ENCODE measurements at places on chromosomes 1 and 21.

DNA sequence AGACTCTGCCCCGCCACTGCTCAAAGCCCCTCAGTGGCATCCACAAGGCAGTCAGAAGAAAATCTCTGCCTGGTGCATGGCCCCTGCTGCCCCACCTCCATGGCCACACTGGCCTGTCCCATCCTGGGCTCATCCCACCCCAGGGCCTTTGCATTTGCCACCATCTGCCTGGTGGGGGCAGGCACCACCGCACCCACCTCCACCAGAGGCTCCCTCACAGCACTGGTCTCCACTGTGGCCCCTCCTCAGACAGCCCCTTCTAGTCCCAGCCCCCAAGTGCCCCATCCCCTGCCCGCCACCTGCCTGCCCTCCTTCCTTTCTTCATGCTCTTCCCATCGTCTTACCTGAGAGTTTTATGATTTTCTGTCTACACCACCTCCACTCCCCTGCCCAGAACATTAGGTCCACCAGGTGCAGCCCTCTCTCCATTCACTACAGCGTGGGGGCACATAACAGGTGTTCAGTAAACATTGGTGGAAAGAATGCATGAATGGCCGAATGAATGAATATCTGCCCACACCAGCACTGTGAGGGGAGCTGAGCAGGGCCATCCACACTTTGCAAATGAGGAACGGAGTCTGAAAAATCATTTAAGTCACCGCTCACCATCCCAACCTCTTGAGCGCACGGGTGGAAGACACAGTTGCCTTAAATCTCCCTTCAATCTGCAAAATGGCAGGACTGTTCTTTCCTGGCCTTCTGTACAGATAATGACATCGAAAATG, 2.1 kb downstream of the PRDM15 start:
- DNase-seq: no peak

- DNase-seq: no peak
Measured at GRCh38 chr1:164660412-164660772, 101.4 kb downstream of the PBX1 start.

DNA sequence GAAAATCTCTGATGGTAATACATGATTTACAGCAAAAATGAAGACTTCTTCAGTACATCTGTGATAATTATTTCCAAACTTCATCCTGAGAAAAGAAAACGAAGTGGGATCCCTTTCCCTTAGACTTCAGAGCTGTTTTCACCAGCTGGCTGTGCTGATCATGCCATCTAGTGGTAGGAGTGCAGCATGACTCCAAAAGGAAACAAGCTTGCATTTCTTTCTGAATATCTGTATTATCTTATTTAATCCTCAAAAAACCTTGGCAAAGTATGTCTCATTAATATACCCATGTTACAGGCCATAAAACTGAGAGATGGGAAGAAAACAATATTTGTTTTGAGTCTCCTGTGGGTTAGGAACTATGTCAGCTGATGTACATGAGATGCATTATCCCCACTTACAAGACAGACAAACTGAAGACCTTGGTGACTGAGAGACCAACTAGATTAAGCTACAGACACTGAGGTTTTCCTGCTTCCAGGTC, 9.8 kb upstream of the GJA8 start:
- peak; percentile 51 for DNase-seq

- no peak for DNase-seq
Measured at GRCh38 chr1:236016083-236016482, 48.8 kb downstream of the NID1 start.

GRCh38 chr21:37683396-37684114, 232.7 kb downstream of the KCNJ6 start:
- DNase-seq: no peak

GRCh38 chr1:234154320-234155251, 218.7 kb upstream of the COA6 start:
- DNase-seq: peak; percentile 64

DNA sequence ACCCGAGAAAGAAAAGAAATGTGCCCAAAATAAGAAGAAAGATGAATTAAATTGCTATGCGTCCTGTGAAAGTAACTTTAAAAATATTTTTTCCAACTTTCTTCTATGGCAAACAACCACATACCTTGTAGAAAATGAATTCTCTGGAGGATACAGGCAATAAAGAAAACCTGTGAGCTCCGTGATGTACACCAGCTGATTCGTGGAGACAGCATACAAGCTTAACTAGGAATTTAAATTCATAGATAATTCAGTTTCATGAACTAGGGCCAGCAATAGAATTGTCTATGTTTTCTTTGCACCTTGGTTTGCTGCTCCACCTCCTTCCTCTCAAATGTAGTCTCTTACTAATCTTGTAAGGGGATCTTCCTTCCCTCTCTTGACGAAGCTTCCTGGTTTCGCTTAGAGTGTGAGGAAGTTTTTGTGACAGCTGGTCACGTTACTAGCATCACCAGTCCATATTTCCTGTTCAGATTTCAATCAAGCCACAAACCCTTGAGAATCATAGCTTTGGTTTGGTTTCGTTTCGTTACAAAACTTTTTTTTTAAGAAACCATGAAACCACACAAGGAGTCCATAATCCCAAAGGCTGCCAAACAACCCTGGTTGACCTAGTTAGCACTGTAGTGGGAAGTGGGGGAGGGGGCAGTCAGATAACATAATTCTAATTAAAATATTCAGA, 35.8 kb downstream of the GREM2 start:
- peak; percentile 75 for DNase-seq

- no peak for DNase-seq
Measured at GRCh38 chr1:170864876-170865538, 70.3 kb upstream of the MROH9 start.

GRCh38 chr21:21973806-21974205, 975.6 kb downstream of the NCAM2 start:
- peak; percentile 0 for DNase-seq

DNA sequence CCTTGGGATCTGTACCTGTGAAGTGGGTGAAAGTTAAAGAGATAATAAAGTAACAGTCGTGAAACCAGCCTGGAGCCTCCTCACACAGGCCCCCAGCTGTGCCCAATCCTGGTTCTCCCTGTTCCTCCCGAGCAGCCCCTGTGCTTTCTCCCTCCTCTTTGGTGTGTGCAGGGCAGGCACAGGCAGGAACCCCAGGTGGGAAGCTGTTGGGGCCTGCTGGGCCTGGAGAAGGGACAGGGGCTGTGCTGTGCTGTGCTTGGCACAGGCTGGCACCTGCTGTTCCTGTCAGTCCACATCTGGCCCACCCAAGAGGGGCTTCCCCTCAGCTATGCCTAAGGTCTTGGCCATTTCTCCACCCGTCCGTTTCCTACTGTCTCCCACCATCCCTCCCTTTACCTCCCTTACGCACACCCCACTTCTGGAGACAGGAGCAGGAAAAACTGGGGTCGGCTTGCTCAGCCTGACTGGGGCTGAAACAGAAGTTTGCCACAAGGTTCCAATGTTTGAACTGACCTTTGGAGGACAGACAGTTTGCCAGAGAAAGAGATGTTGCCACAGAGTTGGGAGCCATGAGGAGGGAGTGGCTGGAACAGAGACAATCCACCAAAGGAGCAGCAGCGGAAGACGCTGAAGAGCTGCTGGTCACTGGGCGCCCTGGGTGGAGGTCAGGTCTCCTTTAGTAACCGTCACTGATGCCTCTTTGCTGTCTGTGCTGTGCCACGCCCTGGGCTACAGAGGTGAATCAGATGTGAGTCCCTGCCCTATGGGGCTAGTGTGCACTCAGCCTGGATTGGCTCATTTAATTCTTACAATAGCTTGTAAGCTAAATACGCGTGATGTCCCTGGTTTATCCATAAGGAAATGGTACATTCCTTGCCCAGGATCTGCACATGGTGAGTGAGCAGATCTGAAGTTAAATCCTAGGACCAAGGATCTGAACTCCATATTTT, 18.8 kb upstream of the ARTN start:
- DNase-seq: no peak

GRCh38 chr1:27713139-27713725, 12.5 kb upstream of the FAM76A start:
- no peak for DNase-seq

DNA sequence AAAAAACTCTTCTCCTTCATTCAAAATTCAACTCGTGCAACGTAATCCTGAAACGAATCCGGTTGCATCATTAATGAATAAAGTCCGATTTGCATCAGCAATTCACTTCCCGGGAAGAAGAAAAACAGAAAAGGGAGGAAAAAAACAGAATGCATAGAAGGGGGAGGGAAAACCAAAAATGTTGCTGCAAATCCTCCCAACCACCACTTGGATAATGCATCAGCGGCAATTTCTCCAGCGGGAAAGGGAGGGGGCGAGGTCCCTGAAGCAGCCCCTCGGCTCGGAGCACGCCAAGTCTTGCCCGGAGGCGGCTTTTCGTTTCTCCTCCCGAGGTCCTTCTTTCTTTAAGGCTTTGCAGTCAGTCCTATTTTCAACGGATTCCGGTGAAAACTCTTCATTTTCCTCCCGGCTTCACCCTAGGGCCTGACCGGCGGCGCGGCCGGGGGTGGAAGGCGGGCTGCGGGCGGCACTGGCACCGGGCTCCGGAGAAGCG, 723 bp downstream of the CDC42BPA start:
- DNase-seq: peak; percentile 79

- DNase-seq: no peak
Measured at GRCh38 chr1:216758161-216758560, 34.9 kb upstream of the ESRRG start.

GRCh38 chr1:40306296-40306695, 10.8 kb downstream of the COL9A2 start:
- DNase-seq: no peak

GRCh38 chr1:32337855-32338636, 2.0 kb upstream of the MARCKSL1 start:
- no peak for DNase-seq

GRCh38 chr1:32702599-32703478, at the start of gene SYNC:
Gene SYNC, minus strand, starts transcription at chr1:32702770. Its CDS starts 110 bp downstream, at chr1:32702660.
- peak; percentile 94 for DNase-seq

- no peak for DNase-seq
Measured at GRCh38 chr21:25400427-25400826, 206.9 kb downstream of the MRPL39 start.

All from fibroblast of skin of right quadriceps (primary cell).